ENCODE measurements at places on chromosomes 7 and 10.

GRCh38 chr10:76717141-76717540, 920.5 kb downstream of the KCNMA1 start:
- no peak for DNase-seq

GRCh38 chr10:96229568-96230030, 41.8 kb downstream of the BLNK start:
- peak; percentile 89 for DNase-seq

- DNase-seq = no peak
These were observed 70.9 kb upstream of the CCDC71L start for GRCh38 chr7:106731646-106732444.

- no peak for DNase-seq
These were observed 189.3 kb downstream of the PRPF18 start for GRCh38 chr10:13775786-13776775.

DNA sequence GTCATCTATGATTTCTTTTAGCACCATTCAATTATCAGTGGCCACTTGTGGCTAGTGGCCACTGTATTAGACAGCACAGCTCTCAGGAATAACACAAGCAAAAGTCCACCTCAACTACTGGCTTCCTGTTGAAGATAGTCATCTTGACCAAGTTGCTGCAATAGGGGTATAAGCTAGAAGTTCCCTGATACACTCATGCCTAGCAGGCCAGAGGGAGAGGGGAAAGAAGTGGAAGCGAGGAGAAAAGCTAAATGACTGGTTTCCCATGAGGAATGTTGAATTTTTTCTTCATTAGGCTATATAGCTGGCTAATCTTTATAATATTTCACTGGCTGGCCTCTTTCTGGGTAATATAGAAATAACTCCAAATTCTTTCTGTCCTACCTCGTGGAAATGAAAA, 327.5 kb upstream of the MEOX2 start:
- DNase-seq = no peak

DNA sequence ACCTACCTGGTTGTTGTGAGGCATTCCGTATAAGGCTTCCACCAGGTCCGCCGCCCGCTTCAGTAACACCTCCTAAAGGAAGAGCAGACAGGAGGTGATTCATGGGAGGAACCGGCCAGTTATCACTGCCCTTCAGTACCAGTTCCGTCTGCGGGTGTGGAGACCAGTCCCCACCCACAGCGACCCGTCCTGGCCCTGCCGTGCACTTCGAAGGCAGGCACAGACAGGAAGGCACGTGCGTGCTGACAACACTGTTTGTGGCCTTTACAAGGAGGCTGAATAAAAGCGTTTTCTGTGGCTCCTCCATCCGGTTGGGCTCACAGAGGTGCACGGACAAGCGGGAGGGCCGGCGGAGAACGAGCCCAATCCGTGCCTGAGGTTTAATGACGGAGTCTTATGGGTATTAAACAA, 120.9 kb downstream of the EBF3 start:
- no peak for DNase-seq

DNA sequence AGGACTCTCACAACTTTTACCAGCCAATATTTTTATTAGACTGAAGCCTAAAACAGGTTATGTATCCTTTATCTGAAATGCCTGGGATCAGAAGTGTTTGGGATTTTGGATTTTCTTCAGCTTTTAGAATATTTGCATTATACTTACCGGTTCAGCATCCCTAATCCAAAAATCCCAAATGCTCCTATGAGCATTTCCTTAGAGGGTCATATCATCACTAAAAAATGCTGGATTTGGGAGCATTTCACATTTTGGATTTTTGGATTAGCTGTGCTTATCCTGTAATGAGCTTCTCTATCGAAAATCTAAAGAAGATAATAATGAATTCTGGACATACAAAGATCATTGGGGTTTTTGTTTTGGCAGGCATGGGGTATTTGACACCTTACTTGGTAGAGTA, 53.0 kb downstream of the RALA start:
- DNase-seq = no peak

DNA sequence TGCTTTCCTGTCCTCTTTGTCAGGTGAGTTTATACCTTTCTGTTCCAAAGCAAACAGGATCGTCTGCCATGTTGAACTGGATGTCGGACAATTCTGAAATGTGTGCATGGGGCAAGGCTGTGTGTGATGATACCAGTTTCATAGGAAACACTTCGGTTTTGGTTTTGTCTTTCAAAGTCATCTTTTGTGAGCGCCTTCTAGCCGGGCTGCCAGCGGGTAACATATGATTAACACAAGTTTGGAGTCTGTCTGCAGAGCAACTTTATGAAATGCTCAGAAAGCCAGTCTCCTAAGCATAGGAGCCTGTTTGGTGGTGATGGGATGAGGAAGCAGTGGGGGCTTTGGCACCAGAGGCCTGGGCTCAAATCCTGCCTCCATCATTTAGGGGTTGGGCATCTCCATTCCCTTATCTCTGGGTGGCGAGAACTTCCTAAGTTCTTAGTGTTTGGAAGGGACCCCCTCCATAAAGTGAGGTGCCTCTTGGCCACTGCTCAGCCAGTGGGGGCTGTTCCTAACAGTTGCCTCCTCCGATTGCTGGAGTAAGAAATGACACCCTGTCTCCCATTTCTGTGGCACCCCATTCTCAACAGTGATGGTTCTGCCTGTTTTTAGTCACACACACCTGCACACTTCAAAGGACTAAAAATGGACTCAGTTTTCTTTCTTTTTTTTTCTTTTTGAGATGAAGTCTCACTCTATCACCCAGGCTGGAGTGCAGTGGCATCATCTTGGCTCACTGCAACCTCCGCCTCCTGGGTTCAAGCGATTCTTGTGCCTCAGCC, 36.8 kb downstream of the CUX1 start:
- DNase-seq = no peak

GRCh38 chr10:12588091-12588860, 238.9 kb downstream of the CAMK1D start:
- no peak for DNase-seq

DNA sequence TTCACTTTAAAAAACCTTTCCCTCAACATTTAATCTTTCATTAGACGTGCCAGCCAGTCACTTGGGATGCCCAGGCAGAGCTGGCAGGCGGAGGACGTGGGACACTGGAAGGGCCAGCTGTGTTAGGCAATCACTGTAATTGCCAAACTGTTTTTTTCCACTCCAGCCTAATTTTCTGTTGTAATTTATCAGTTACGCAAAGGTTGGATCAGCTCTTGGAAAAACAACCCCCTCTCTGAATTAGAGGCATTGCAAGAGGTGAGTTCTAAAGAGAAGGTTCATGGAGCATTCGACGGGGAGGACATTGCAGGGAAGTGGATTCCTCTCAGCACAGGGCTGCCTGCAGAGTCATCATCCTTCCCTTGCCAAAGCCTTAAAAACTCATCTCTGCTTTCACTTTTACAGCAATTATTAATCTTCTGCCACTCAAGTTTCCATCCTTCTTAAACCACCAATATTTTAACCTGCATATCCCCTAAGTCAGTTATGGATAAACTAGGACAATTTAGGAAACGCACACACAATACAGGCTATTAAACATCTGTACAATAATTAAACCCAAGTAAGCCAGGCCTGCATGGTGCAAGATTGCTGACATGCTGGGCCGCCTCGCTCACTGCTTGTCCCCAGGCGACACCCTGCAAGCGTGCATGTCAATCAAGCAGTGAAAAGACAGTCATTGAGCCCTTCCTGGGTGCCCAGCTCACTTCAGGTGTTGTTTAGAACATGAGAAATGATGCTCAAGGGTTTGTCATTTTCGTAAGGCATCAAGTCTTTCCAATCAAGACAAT, 272.3 kb upstream of the RNF32 start:
- no peak for DNase-seq

- no peak for DNase-seq
These were observed 164.6 kb upstream of the SH2B2 start for GRCh38 chr7:102122026-102122425.
